ENCODE measurements at places on chromosomes 2 and 18.

DNA sequence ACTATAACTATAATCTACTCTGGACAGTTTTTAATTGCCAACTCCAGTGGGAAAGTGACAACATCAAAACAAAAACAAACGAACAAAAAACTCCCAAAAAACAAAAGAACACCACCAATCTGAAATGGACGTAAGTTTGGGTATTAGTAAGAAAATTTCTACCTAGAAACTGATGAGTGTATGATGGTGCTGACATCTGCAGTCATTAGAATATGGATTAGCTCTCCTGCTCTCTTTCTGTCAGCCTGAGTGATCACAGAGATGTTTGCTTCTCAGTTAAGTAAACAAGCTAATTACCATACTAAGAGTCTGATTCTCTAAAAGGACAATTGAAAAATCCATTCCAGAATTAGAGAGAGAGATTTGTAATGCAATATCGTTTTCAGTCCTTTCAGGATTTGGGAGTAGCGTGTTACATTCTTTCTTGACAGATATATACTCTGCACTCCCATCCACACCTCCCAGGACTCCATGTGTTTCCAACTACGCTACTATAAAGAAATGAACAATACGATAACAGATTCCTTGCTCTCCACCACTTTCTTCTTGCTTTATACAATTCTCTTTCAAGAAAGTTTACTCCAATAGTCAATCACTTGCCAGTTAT is 1347.4 kb upstream of the PIK3C3 start:
- DNase-seq = no peak

DNA sequence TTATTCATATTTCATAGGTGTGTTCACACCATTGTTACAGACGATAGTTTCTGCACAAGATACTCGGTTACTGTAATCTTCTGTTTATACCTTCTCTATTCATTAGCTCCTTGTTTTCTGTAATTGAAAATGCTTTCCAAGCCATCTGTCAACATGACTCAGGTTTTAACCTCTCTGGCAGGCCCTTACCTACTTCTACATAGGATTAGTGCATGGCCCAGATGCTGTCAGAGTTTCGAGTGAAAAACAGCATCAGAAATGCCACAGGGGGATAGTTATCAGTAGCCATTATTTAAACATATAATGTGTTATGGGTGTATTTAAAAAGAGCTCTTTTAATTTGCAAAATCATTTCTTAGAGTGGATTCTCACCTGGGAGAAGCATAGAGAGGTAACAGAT is 596.4 kb downstream of the FBXO15 start:
- DNase-seq = no peak

DNA sequence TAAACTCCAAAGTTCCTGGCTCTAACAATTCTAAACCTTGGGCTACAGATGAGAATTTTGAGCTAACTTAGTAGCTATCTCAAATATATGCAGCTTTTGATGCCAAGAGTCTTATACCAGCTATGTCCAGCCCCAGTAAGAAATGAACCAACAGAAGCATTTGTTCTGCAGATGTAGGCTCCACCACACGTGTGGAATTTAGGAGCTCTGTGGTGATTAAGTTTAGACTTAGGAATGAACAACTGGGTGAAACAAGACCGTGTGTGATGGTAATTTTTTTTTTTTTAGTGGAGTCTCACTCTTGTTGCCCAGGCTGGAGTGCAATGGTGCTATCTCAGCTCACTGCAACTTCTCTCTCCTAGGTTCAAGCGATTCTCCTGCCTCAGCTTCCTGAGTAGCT is 179.7 kb downstream of the ANKRD30B start:
- DNase-seq = no peak

DNA sequence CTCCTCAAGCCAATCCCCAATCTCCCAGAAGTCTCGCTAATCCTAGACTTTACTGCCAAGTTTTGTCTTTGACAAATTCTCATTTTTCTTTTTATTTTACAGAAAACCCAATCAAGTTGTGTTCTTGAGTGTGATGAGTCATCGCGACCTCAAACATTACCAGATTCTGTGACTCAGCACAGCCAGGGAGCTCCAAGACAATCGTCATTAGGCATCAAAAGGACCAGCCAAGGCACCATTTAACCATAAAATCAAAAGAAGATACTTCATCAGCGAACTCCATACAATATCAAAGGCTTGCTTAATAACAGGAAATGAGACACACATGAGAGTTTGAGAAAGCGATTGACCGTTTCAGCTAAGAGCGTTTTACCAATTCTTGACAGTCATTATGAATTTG is 146.2 kb upstream of the AGAP1 start:
- DNase-seq = no peak

DNA sequence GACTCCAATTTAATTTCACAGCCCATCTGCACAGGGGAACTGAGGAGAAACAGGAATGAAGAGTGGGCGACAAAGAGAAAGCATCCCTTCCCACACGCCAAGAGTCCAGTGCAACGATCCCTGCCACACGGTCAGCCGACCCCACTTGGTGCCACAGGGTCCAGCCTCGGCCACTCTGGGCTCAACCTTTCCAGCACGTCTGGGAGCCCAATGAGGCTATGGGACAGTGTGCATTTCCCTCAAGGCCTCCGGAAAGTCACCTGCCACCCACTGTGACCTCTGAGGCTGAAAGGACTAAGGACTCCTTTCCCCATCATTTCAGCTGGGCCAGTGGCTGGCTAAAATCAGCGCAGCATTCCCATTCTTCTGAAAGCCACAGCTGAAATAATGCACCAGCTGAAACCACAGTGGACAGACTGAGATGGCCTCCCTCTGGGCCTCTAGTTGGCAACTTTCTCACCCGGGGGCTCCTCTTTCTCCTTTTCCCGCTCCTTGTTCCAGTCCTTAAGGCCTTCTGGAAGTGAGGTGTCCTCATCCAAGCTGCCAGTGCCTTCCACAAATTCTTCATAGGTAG is 21.2 kb downstream of the TUBB6 start:
- DNase-seq = no peak

GRCh38 chr2:234136461-234136860 is 86.0 kb downstream of the SPP2 start:
- DNase-seq = no peak

DNA sequence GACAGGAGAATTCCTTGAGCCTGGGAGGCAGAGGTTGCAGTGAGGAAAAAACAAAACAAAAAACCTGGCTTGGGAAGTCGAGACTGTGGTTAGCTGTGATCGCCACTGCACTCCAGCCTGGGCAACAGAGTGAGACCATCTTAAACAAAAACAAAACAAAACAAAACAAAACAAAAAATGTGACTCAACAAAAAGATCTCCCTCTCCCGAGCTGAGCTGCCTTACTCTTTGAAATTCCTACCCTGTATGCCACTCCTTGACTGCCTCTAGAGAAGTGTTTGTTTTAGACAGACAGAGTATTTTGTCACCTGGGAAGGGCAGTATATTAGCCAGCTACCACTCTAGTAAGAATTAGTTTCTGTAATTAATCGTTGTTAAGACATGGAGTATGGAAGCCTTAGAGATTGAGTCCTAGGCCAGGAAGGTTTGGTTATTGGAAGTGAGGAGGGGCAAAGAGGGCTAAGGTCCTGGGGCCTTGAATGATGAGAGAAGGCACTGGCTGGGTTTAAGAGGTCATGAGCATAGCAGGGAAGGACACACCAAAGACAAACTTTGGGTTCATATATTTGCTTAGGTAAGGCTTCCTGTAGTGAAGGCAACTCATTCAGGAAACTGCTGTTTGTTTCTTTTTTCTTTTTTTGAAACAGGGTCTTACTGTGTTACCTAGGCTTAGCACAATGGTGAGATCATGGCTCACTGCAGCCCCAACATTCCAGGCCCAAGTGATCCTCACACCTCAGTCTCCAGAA is 56.0 kb downstream of the HAUS1 start:
- DNase-seq = peak; percentile 50

GRCh38 chr2:224968051-224968450 is 74.2 kb downstream of the DOCK10 start:
- no peak for DNase-seq

DNA sequence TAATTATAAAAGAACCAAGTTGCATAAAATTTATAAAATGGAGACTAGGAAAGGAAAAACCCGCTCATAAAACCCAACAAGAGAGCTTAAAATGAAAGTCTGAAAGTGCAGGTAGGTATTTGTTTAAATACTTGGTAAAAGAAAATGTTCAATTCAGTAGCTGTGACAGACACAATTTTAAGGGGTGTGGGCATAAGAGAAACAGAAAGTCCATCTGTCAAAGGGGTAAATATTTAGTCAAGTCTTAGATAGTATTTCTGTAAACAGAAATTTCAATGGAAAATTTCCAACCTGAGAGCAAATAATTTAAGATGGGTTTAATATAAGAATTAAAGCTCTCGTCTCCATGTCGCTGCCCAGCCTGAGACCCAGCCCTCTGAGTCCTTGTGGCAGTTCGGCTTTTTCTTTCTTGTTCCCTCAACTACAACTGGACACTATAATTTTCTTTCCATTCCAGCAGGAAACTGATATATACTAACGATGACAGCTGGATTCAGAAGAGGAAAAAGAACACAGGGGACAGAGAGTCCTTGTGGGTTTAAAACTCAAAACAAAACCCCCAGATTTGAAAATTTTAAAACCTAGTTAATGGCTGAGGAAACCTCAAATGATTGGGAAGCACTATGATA is 88.0 kb upstream of the ZFP36L2 start:
- DNase-seq = no peak

DNA sequence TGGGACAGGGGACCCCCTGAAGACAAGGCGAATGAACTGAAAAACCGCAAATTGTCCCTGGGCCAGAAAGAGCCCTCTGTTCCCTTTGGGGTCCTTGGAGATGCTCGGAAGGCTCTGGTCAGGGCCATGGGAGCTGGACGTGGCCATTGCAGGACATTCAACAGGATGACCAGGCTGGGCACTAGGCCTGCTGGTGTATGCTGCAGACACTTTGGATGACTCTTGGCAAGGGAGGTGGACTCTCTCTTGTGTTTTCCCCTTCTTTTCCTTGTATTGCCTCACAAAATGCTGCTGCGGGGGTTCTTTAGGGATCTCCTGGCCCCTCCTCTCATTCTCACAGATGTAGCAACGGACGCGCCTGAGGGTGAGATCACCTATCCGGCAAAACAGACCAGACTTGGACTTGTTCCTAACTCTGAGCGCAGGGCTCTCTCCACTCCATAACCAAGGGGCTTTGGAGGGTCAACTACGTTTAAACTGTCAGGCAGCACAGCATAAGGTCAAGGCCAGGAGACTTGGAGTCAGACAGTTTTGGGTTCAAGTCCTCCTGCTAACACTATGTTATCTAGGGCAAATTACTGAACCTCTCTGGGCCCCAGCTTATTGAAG is 41.8 kb upstream of the SH3RF3 start:
- DNase-seq = no peak

- DNase-seq = no peak
Measured at GRCh38 chr2:26687801-26688200, 4.7 kb upstream of the KCNK3 start.

GRCh38 chr2:141611981-141612380 is 518.8 kb downstream of the LRP1B start:
- DNase-seq = no peak

- no peak for DNase-seq
Measured at GRCh38 chr2:89763581-89764485, 1072.4 kb downstream of the RPIA start.

- no peak for DNase-seq
Measured at GRCh38 chr18:10727477-10727876, 201.7 kb downstream of the NAPG start.

- DNase-seq = no peak
Measured at GRCh38 chr2:36834203-36834602, 132.1 kb downstream of the STRN start.

GRCh38 chr18:7236933-7237332 is 6.0 kb downstream of the LRRC30 start:
- no peak for DNase-seq

DNA sequence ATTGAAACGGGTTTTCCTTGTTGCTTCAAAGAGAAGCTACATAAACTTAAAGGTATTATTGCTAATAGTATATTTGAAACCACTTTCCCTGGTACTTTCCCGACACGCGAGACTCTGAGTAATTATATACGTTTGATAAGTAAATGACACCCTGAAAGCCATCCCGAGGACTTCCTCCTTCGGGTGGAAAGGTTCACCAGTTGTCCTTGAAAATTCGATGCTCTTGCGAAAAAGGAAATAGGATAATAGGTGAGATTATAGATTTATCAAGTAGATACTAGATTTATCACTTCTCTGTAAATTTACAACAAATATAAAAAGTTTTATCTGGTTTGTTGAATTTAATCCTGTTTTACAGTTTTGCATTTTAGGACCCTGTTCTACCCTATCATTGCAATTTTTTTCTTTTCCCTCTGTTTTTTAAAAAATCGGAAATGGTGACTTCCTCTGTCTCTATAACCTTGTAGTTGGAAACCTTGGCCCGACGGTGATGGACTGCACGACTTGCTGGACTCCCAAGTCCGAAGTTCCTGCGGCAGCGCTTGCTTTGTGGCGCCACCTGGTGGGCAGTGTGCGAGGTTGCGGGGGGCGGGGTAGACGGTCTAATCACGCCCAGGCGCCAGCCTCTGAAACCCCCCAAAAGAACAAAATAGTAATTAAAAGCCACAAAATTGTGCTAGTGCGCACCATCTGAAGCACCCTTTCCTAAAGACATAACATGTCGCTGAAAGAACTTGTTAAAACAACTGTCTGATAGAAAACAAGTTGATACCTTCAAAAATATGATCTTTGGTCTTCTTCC is 972 bp upstream of the DLX2 start:
- peak; percentile 67 for DNase-seq
